ENCODE measurements at places on chromosomes 2 and 18.

DNA sequence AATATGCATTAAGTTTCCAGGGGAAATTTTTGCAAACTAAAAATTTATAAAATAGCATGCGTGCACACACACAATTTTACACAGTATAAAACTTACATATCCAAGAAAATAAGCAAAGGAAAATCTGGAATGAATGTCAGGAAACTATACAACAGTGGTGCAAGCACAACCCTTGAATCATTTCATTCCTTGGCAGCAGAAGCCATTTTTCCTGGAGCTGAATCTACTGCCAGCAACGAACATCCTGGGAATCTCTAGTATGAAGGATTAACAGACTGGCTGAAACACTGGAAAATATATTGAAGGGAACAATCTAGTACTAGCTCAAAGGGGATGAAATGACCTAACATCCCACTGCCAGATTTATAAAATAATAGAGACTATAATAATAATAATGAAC is 235.3 kb downstream of the DYM start:
- no peak for DNase-seq

DNA sequence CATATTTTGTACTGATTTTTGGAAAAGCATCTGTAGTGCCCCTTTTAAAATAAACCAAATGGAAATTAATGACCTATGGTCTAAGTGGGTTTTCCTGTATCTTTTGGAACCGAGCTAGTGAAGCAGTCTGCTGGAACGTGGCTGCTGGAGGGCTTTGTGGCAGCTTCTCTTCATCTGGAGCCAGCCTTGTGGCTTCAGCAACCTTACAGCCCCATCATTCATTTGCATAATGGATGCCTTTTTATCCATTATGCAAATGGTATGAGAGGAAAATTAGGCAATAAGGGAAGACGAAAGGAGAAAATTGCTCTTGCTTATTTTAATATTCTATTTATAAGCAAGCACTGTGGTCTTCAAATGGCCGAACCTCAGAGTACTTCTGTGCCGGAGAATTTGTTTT is 421.0 kb downstream of the PARD3B start:
- DNase-seq, result no peak

GRCh38 chr2:234107861-234108260 is 57.4 kb downstream of the SPP2 start:
- DNase-seq, result no peak

DNA sequence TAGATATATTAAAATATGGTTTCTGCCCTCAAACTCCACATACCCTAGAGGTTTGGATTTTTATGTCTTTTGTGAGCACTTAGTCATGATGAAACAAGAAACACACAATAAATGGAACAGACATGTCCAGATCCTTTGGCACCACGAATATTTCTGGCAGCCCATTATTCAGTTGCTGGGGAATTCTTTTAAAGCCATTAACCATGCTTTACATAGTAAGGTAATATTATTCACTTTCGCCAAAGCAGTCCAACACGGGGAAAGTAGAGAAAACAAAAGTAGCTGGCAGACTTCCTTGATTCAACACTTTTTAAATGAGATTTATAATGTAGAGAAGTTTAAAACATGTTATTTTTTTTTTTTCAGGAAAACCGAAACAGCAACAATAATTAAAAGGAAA is 235.4 kb downstream of the PIEZO2 start:
- DNase-seq, result no peak

DNA sequence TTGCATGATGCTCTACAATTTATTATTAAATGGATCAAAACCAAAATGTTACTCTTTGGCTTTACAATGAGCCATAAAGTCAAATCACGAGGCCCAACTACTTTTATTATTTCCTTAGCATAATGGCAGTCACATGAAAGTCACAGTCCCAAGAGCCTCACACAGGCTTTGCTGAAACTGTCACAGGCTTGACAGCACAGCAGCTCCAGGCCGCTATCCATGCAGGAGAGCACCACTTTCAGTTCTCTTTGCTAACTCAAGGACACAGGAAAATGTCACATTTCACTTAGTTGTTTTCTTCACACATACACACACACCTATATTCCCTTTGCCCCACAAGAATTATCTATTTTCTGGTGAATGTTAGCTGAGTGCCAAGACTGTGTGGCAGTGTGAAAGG is 11.1 kb upstream of the MSGN1 start:
- DNase-seq, result no peak

DNA sequence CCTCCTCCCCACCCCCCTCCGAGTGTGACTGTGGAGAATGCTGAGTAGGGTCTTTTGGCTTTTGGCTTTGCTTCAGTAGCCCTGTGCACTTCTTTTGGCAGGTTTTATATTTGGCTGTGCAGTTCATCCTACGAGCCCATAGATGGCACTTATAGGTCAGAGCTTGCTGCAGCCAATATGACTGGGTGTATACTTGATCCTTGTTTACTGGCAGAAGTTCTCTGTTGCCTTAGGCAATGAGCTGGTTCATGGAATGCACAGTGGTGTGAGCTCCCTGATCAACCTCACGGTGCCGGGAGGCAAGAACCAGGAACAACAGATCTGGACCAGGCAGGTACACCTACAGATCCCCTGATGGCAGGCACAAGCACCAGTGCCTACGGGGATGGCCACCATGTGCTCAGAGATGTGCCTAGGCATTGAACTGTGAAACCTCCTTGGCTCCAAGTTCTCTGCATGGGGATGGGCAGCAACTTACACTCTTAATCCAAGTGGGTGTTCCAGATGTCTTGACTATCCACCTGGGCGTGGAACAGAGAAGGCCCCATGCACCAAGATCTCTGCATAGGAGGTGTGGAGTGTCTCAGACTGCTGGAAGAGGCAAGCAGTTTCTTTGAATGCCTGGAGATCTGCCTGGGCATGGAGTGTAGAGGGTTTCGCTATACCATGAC is 190.4 kb downstream of the KIAA1328 start:
- no peak for DNase-seq

DNA sequence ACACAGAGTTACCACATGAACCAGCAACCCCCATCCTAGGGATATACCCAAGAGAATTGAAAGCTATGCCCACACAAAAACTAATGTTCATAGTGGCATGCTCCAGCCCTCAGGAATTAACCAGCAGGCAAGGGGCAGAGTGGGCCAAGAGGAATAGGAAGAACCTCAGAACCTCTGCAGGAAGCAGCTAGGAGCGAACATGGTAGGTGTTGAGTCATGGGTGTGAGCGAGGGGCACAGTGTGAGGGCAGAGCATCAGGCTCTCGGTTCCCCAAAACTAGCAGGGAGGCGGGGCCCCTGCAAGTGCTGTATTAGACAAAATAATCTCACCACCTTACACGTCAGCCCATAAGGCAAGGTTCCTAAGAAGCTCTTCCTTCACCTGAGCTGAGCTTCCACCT is 5.6 kb upstream of the RUFY4 start:
- DNase-seq, result no peak

- no peak for DNase-seq
Measured at GRCh38 chr18:3840766-3841165, 390.8 kb downstream of the TGIF1 start.

- DNase-seq, result no peak
Measured at GRCh38 chr2:172843266-172843582, 107.6 kb downstream of the RAPGEF4 start.

- no peak for DNase-seq
Measured at GRCh38 chr2:169978402-169979017, 151.3 kb downstream of the UBR3 start.

- peak; percentile 55 for DNase-seq
Measured at GRCh38 chr2:37897511-37897910, 27.6 kb upstream of the RMDN2 start.

DNA sequence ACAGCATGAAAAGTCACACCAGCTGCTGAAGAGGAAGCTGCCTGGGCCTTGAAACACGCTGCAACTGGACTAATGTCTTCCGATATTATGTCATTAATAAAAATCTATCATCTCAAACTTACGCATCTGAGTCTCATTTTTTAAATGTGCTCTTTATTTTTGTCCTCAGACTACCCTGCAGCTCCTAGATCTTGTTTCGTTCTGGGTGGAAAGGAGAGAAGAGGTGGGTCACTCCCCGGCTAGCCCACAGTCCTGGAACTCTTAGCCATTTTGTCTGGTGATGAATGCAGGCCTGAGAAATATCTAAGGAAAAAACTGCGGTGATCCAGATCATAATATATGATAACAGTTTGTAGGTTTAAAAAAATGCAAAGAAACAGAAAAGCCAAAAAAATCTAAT is 73.3 kb downstream of the TXNL1 start:
- DNase-seq, result no peak
